ENCODE measurements at places on chromosomes 16 and 17. TPM values are rescaled to one million over a fixed set of nuclear protein-coding genes. Genes with fewer than 3 reads are reported as not detected.

MT1H gene
- total RNA-seq: not detected

DNAH3 gene
- total RNA-seq: not detected

KRTAP3-3 gene
- total RNA-seq: not detected

GUCY2D gene
- total RNA-seq: not detected

SNF8 gene
- total RNA-seq: 62.5 TPM

KRTAP2-1 gene
- not detected for total RNA-seq

ADORA2B gene
- 10.4 TPM for total RNA-seq

TM4SF5 gene
- not detected for total RNA-seq

CFAP97D1 gene
- total RNA-seq: not detected

CLDN6 gene
- 0.16 TPM for total RNA-seq

CDC6 gene
- total RNA-seq: 2.3 TPM

ZNF764 gene
- 9.7 TPM for total RNA-seq

CD19 gene
- total RNA-seq: not detected

Measured in hair follicle dermal papilla cell (primary cell).